H4 (cell line): ENCODE measurements at places on chromosomes 5 and 9. TPM values are rescaled to one million over a fixed set of nuclear protein-coding genes. Genes with fewer than 3 reads are reported as not detected.
A peak's percentile ranks its signal among the peaks of the same experiment; 100 is the strongest.

KLHL3 gene
- 0.27 and 0.37 TPM in 2 replicates for total RNA-seq

DBH gene
- not detected in 2 replicates for total RNA-seq

GARIN3 gene
- total RNA-seq = not detected in 2 replicates

AMACR gene
- total RNA-seq = 11.8 and 21.2 TPM in 2 replicates

FST gene
- 13.6 and 16.7 TPM in 2 replicates for total RNA-seq

PCDH12 gene
- total RNA-seq = not detected in 2 replicates

GPR151 gene
- total RNA-seq = not detected in 2 replicates

TPRN gene
- 1.2 and 3.4 TPM in 2 replicates for total RNA-seq

FAM174A gene
- 22.8 and 25.0 TPM in 2 replicates for total RNA-seq

ZNF366 gene
- 0.35 TPM in 1 of 2 replicates, not detected in the other for total RNA-seq

DNA sequence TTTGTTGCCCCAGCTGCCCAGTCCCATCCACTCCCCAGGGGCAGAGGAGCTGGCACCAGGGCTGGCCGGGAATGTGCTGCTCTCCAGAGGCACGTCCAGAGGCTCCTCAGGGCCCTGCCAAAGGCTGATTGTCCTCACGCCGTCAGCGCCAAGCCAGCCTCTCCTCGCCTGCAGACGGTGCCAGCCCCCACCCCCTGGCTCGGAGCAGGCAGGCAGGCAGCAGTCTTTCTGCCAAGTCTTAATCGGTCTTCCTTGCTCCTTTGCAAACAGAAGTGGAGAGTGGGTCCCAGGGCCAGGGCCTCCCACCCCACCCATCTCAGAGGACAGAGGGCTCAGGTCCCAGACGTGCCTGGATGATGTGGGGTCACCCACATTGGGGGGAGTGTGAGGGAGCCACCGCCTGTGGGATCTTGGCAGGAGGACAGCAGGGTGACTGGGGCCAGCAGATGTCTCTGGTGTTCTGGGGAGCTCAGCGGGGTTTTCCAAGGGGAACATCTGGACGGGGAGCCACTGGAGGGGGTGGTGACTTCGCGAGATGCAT lies 36.3 kb downstream of the FAM163B start:
- no peak for DNase-seq

GRCh38 chr5:82422001-82422740 lies 144.0 kb upstream of the RPS23 start:
- no peak for DNase-seq

DNA sequence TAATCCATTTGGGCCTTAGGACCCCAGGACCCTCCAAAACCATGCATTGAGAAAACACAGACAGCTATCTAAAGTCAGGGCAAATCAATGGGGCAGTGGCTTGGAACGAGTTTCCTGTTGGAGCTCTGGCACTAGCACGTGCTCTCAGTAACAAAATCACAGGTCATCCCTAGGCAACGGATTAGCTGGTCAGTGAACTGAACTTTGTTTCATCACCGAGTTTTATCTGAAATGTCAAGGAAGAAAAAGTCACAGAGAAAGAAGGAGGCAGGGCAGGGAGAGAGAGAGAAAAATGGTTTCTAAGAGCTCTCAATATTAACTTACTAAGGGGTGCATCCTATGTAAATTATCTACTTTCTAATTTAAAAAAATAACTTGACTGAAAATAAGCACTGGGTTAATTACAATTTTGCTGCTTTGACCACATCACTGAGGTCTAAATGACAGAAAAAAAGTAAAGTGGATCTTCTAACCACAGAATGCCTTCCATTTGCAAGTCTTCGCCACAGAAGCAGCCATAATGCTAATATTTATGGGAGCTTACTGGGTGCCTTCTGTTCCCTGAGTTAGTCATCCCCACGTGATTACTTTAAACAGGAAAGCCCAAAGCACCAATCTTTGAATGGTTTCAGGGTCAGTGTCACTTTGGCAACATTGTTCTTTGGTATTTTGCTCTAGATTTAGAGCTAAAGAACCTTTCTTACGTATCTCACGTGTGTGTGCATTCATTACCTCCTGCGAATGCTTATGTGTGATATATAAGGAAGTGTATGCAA lies 503.9 kb downstream of the RASEF start:
- DNase-seq = peak; percentile 74

- no peak for DNase-seq
These were observed 4.0 kb upstream of the ATP6V1G1 start for GRCh38 chr9:114583371-114584155.

DNA sequence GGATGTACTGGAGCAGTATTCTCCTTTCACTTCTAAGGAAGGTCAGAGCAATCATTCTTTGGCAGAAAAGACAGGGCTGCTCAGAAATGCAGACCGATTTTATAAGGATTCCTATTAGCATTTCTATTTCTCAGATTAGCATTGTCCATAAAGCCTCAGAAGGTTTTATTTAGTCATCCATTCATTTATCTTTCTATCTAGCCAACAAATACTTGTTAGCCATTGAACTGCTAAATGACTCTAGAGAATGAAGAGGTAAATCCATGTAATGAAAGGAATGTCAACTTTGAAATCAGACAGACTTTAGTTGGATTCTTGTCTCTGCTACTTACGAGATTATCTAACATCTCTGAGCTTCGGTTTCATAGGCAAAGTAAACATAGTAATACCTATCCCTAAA lies 165.2 kb downstream of the SLC25A46 start:
- no peak for DNase-seq

- no peak for DNase-seq
These were observed 26.6 kb downstream of the NEK6 start for GRCh38 chr9:124284237-124284831.

- no peak for DNase-seq
These were observed 43.2 kb downstream of the NPR3 start for GRCh38 chr5:32754284-32754683.

DNA sequence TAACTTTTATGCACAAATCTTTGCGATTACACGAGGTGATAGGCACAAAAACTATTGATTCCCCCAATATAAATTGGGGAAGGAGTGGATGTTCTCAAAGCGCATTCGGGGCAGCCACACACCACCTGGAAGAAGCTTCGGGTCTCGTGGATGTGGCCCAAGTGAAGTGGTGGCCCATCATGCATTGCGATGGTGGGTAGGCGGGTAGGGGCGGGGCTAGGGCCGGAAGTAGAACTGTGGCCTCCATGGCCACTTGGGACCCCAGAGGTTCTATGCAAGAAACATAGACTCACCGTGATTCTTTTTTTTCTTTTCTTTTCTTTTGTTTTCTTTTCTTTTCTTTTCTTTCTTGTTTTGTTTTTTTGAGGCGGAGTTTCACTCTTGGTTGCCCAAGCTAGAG lies 86.4 kb upstream of the SLC44A1 start:
- no peak for DNase-seq

GRCh38 chr9:125745018-125745417 lies 2.2 kb upstream of the PBX3 start:
- no peak for DNase-seq

GRCh38 chr9:16687678-16688369 lies 182.6 kb downstream of the BNC2 start:
- no peak for DNase-seq

- peak; percentile 66 for DNase-seq
These were observed 104.1 kb downstream of the TSSK1B start for GRCh38 chr5:113330533-113331208.

GRCh38 chr5:58122157-58122556 lies 337.7 kb downstream of the PLK2 start:
- DNase-seq = no peak

- no peak for DNase-seq
These were observed 41.5 kb upstream of the FSD1L start for GRCh38 chr9:105406369-105406768.

- peak; percentile 67 for DNase-seq
These were observed 23.1 kb upstream of the CNOT6 start for GRCh38 chr5:180470966-180471582.

DNA sequence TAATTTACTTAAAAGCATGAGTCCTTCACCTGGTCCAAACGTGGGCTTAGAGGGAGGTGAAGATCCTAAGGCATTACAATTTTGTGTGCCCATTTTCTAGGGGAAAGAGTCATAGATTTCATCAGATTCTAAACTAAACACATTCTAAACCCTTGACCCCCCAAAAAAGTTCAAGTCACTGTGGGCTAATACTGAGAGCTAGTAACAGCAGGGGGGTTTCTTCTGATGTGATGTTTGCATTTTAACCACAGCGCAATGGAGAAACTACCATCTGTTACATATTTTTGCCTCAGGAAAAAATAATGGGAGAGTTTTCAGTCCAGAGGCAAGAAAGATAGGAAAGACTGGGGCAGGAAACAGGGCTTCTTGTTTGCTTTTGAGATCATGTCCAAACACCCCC lies 110.8 kb upstream of the SLC1A3 start:
- peak; percentile 19 for DNase-seq

- no peak for DNase-seq
These were observed 161.9 kb downstream of the PPP2R2B start for GRCh38 chr5:146716636-146717035.

DNA sequence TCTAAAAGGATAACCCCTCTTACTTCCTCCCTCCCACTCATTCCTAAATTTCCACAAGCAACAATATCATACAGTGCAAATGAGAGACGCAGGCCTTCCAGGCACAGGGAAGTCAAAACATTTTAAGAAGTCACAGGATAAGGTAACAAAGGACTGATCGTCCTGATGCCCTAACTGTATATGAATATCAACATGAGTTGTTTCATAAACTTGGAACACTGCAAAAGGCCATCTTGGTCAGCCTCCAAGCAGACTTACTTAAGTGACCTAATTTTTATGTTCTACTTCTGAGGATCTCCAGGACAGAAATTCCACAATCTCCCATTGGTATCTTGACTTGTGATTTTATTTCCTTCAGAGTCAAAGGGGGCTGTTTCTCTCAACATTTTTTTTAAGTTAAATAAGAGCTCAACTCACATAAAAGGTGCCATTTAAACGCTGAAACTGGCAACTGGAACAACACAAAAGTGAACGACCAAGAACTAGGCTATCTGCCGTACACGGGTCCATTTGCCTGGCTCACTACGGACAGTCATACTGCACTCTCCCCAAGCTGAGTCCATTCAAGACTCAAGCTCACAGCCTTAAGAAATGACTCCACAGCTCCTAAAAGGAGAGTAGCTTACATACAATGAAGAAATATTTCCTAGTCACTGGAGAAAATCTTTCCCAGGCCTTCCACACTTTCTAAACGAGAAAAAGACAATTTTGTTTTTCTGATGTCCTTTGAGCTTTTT lies 71.3 kb downstream of the LHFPL2 start:
- DNase-seq = no peak

DNA sequence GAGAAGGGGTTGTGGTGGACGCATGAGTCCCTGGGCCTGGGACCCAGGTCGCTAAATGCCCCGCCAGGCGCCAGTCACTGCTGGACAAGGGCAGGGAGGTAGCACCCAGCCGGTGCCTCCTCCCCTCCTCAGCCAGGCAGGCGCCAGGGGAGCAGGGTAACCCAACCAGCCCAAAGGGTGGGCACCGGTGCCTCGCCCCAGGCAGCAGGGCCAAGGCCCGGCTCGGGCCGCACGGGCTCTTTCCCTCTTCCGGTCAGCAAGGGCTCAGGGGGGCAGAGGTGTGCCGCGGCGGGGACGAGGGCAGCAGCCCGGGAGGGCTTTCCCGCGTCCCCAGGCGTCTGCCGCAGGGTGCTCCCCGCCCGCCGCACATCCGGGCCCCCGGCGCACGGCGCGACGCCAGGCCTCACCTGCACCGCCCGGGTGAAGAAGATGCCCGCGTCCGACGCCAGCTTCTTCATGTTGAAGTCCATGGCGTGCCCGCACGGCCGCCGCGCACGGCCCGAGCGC lies 393 bp downstream of the SH3GLB2 start:
- DNase-seq = no peak

- no peak for DNase-seq
These were observed 28.7 kb downstream of the CCT5 start for GRCh38 chr5:10278658-10279279.

GRCh38 chr9:90960941-90961340 lies 159.3 kb downstream of the SYK start:
- no peak for DNase-seq
